ENCODE measurements at places on chromosomes 16 and 17.

- no peak for DNase-seq
These were observed 27.0 kb downstream of the CLUH start for GRCh38 chr17:2684549-2684948.

DNA sequence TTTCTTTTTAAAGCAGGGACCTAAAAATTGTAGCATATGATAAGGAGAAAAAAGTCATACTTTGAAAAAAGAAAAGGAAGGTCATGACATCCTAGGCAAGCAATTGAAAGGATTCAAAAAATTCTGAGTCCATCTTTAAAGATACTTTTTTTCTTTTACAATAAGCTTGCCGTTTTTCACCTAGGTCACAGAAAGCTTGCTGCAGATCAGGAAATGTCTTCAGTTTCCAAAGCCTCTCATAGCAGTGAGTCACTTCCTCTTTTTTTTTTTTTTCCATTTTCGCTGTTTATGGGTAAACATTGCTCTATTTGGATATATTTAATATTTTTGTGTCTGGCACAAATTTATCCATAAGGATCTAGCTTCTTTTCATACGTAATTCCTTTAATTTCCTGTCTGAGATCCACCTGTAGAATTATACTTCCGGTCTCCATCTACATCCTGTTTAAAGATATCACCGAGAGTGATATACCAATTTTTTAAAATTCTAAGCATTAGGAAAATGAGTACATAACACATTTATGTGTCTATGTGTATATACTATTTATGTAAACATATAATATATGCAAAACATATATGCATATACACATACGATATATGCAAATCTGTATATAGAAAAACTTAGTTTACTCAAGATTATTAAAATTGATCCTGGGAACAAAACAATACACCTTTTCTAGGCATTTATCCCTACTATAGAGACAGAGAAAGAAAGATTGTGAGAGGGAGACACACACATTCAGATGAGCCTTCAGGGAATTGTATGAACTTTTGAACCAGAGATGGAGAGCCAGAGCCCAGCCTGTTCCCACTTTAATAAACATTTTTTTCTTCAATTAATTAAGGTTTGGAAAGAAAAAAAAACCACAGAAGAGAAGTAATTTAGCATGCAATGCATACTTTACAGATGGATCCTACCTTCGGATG lies 134.4 kb downstream of the SKAP1 start:
- no peak for DNase-seq

DNA sequence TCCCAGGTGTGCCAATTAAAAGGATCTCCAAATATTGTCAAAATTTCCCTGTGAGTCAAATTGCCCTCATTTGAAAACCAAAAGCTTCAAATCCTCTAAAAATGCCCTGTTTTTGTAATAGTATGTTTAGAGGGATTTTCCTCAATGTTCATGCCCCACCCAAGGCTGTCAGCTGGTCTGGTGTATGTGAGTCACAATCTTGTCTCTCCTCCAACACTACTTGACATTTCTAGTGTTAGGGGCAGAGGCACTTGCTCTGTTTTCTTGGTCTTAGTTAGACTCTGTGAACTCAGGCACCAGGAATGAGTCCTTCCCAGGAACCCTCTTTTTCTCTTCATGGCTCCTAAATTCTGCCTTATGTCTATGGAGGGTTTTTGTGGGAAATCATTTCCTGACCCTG lies 634.8 kb downstream of the KCNJ2 start:
- DNase-seq = no peak

DNA sequence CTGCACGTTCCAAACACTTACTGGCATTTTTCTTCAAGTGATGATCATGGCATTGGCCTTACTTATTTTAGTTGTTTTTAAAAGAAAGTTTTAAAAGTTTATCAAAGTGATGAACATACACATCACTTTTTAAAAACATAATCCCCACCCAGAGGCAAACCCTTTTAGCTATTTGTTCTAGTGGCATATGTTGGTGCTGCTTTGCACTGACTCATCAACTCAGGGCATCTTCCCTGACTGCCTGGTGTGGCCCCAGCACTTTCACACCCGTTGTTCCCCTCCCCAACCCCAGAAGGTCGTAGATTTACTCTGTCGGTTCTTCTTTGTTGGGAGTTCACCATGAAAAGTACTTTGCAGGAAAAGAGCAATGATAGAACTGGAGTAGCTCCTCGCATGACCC lies 161.3 kb downstream of the RPTOR start:
- DNase-seq = no peak

DNA sequence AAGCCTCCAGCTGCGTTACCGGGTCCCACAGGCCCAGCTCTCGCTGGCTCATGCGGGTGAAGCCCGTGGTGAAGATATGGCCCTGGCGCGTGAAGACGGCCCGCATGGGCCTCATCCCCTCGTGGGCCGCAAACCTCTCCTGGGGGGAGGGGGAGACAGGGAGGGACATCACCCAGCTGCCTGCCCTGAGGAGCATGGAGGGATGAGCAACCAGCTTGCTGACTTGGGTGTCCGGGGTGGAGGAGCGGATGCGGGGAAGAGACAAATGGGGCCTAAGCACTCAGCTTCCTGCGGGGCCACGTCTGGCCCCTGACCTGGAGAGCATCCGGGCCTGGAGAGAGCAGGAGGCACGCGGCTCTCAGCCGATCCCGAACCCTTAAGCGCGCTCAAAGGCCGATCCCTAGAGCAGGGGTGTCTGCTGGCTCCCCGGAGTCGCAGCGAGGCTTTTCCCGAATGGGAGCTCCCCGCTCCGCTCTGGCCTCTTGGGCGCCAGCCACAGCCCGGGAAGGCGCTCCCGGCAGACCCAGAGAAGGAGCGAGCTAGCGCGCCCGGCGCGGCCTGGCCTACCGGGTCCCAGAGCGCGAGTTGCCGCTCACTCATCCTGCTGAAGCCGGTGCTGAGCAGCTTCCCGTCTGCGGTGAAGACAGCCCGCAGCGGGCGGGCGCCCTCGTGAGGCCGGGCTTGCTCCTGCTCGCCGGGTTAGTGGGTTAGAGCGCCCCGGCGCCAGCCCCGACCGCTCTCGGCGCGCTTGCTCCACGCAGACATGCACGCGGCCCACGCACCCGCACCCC lies 5.0 kb downstream of the CORO6 start:
- no peak for DNase-seq

- DNase-seq = no peak
These were observed 8.1 kb downstream of the RSL1D1 start for GRCh38 chr16:11843206-11843605.

Measured in D721Med (cell line).